ENCODE measurements at places on chromosomes 2 and 18.

DNA sequence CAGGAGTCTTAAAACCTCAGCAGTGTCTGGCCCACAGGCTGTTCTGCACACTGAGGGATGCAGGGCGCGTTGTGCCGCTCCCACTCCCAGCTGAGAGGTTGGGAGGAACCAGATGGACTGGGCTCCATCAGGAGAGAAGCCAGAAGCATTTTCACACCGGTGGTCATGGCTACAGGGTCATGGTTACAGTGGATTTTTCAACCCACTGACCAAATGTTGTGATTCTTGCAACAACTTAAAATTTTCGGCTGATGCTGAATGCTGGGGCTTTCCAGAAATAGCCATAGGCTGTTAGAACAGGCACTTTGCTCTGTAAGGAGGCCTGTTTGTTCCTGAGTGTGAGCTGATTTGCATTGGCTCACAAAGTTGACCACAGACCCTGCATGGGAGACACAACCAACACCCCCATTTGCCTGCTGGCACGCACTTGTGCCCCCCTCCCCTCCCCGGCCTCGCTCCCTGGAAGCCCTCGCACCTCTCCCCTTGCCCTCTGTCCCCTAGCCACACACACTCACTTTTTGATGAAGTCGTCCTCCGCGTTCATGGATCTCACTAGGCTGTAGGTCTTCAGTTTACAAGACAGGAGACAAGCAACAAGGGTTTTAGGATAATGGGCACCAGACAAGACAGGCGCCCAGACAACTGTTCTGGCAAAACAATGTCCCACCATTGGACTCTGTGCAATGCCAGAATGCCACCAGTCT, 3.4 kb downstream of the LPIN1 start:
- no peak for DNase-seq

- DNase-seq = peak; percentile 19
Measured at GRCh38 chr2:181371782-181372645, 85.2 kb upstream of the ITGA4 start.

DNA sequence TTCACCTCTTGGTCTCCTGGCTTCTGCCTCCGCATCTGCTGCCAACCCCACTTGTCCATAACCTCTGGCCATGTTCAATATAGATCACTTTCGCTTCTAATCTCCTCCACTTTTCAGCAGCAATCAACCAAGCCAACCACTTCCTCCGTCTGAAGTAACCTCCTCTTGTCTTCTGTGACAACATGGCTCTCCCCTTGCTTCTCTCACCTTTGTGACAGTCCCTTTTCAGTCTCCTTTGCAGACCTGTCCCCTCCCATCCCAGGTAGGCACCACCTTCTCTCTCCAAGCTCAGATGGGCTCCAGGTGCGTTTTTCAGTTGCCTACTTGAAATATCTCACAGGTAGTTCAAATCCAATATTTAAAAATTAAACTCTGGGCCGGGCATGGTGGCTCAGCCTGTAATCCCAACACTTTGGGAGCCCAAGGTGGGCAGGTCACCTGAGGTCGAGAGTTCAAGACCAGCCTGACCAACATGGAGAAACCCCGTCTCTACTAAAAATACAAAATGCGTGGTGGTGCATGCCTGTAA, 4.7 kb upstream of the PSD4 start:
- no peak for DNase-seq

- DNase-seq = no peak
Measured at GRCh38 chr18:13594551-13594950, 131.8 kb downstream of the FAM210A start.

DNA sequence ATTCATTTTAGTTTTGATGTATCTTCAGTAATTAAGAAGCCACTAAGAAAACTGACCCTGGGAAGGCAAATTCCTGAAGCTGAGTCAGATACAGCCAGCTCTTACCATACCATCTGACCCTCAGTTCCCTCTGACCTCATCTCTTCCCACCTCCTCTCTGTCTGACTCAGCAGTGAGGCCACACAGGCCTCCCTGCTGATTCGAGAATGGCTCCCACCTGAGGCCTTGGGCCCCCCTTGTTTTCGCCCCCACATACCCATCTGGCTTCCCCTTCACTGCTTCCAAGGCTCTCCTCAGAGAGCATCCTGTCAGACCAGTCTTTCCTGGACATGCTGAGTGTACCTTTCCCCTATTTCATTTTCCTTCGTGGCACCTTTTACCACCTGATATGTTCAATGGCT, 71.0 kb upstream of the CYP1B1 start:
- no peak for DNase-seq

GRCh38 chr2:8622199-8622911, 59.5 kb upstream of the ID2 start:
- DNase-seq = no peak

DNA sequence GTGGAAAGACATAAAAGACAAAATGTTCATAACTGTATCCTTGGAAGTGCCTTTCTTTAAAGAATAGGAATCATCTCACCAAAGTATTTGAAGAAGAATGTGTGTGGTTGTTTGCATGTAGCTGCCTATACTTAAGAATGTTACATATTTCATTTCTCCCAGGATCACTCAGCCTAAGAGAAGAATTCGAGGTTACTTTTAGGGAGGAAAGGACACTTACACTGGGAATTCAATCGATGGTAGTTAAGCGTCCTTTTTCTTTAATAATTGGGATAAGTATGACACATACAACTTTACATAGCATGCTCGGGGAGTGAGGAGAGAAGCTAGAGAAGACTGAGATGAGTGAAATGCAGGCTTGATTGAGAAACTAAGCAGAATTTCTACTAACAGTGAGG, 22.0 kb upstream of the CYP1B1 start:
- no peak for DNase-seq

DNA sequence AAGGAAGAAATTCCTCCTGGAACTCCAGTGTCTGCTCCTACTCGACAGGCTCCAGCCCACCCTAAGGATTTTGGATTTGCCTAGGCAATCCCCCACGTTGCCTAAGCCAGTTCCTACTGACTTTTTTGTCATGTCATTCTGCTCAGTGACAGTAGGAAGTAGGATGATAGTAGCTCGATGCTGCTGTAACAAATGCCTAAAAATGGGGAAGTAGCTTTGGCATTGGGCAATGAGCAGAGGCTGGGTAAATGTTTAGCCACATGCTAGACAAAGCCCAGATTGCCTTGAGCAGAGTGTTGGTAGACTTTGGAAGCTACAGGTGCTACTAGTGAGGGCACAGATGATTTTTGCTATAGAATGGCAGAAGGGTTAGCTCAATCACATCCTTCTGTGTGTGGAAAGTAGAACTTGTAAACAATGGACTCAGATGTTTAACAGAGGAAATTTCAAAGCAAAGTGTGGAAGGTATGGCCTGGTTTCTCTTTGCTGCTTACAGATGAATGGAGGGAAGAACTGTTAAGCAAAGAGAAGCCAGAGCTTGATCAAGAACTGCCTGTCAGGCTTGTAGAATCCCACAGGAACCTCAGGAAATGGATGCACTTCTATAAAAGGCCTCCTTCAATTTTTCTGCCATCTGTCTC, 154.8 kb downstream of the RNF144A start:
- DNase-seq = no peak

- DNase-seq = no peak
Measured at GRCh38 chr18:47985866-47986265, 55.4 kb upstream of the SMAD2 start.

DNA sequence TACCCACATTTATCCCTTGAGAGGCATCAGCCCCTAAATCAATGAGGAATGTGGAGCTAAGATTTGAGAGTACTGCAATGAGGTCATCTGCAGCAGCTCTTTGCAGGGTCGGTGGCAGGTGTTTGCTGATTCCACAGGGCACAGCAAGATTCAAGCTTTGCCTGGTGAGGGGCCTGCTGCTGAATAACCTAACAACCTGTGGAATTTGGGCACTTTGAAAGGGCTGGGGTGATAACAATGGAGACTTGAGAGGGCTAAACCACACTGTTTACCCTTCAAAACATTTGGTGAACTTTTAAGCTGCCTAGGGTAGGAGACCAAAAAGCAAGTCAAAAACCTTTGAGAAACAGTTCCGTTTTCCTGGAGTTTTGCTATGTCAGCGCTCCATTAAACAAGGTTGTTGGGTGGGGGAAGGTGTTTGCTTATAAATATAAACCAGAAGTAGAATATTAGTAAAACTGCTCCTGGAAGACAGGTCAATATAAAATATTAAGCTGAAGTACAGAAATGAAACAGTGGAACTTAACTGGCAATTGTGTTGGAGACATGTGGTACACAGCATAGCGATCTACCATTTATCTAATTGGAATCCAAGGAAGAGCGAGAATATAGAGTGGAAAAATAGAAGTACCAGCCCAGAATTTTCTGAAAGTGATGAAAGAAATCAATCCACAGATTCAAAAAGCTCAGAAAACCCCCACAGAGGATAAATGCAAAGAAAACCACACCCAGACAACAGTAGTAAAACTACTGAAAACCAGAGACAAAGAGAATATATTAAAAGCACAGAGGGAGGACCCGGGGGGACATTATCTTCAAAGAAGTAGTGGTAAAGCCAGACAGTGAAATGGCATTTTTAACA, 15.7 kb downstream of the COPS8 start:
- DNase-seq = no peak

GRCh38 chr2:61165946-61166345, 4.0 kb downstream of the C2orf74 start:
- no peak for DNase-seq

DNA sequence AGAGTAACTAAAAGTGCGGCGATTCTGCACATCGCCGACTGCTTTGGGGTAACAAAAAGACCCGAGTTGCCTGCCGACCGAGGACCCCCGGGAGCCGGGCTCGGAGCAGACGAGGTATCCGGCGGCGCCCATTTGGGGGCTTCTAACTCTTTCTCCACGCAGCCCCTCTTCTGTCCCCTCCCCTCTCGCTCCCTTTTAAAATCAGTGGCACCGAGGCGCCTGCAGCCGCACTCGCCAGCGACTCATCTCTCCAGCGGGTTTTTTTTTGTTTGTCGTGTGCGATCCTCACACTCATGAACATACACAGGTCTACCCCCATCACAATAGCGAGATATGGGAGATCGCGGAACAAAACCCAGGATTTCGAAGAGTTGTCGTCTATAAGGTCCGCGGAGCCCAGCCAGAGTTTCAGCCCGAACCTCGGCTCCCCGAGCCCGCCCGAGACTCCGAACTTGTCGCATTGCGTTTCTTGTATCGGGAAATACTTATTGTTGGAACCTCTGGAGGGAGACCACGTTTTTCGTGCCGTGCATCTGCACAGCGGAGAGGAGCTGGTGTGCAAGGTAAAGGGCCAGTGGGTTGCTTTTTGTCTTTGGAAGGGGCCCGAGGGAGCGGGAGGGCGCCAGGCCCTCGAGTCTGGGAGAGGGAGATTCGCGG, 1.4 kb downstream of the TRIB2 start:
- DNase-seq = peak; percentile 77

- no peak for DNase-seq
Measured at GRCh38 chr2:68177541-68177940, 19.9 kb downstream of the PNO1 start.

- no peak for DNase-seq
Measured at GRCh38 chr2:204591225-204591624, 46.0 kb downstream of the PARD3B start.

DNA sequence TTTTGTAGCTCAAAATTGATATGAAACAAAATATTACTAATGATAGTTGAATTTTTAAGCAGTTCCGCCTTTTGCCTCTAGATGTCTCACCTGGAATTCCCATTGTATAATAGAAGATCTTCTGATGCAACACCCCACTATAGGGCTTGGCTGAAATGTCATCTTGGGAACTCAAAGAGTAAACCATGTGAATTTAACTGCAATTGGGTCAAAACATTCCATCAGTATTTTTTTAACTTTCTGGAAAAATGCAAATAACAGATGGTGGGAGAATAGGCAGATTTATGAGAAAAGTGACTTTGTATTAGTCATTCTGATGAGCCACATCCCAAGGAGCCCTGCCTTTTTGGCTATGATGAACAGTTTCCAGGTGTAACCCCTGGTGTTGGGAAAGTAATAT, 489.9 kb downstream of the NYAP2 start:
- DNase-seq = peak; percentile 17

GRCh38 chr2:236765478-236765877, 195.9 kb downstream of the ACKR3 start:
- DNase-seq = no peak

DNA sequence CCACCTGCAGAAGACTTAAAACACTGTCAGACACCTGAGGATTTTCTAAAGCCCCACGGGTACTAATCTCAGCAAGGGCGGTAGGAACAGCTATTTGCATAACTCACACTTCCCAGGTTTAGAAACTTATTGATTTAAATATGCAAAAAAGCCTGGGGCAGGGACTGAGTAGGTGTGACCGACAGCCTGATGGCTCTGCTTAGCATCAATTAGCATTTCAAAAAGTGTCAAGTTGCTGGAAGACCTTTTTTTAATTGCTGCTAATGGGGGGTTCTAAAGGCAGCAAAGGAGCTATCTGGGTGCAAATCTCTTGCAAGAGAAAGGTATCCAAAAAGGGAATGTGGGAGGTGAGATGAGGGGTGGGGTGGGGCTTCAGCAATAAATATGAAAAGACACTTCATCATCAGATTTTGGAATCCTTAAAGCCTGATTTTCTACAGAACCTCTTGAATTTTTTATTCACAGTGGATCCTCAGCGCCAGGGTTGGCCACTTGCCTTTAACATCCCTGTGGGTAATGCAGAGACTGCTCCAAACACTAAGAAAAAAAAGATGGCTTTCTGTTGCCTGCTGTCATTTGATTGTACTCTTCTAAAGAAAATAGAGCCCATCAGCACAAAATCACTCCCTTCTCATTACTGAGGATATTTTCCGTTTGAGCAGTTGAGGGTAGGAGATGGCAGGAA, 121.1 kb upstream of the RMP24 start:
- no peak for DNase-seq

DNA sequence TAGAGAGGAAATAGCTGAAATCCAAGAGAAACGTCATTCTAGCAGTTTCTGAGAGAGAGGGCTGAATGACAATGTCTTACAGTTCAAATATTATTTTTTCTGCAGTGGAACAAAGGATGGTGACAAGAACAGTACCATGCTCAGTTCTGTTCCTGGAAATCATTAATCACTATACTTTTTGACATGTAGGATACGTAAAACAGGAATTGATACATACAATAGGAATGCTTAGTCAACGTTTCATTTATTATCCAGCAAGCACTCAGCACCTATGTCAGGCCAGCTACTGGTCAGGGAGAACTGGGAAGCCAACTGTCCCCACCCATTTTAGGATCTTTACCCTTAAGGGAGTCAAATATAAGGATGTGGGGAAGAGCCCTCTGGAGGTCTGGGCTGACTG, 114.7 kb downstream of the DHRS9 start:
- DNase-seq = no peak

GRCh38 chr18:74532511-74533025, 1.7 kb upstream of the CNDP1 start:
- no peak for DNase-seq

GRCh38 chr2:120842456-120843439, 107.1 kb downstream of the GLI2 start:
- no peak for DNase-seq

DNA sequence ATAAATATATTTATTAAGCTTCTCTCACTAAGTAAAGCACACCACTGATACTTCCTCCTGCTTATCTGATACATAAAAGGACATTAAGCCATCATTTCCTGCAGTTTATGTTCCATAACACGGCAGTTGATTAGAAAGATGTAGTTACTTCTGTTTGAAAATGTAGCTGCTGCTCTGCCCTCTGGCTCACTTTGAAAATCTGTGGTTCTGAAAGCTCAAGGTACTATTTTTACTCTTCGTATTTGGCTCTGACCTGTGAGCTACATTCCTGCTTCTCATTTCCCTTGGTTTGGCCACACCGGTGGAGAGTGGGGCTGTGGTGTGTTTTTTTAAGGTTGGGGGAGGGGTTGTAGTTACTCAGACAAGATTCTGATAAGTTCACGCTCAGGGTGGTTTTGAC, 12.8 kb upstream of the TTN start:
- no peak for DNase-seq

All from NCI-H2171 treated with DMSO at 0.1 percent for 48 hours (cell line).